ENCODE measurements at places on chromosomes 12 and 14.

- no peak for DNase-seq
These were observed 122.0 kb upstream of the SEL1L start for GRCh38 chr14:81655423-81656314.

- peak; percentile 62 for DNase-seq
These were observed 126.7 kb downstream of the CALM1 start for GRCh38 chr14:90523544-90523943.

- DNase-seq: peak; percentile 60
These were observed 12.4 kb upstream of the ITGB7 start for GRCh38 chr12:53219292-53219955.

DNA sequence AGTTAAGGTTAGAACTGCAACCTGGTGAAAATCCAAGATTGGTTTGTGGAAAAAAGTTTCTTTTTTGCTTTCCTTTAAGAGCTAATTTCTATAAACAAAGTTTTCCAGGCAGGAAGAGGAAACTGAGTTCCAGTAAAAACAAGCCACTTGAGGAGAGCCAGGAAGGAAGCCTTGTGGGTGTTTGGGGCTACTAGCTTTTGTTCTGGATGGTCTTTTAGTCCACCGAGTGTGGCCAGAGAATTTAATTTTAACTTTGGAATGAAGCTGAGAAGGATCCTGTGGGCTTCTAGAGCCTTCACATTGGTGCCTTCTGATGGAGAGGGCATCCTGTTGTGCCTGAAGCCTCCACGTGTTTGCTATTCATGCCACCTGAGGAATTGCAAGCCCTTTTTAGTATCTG, 327.9 kb downstream of the C12orf75 start:
- no peak for DNase-seq

DNA sequence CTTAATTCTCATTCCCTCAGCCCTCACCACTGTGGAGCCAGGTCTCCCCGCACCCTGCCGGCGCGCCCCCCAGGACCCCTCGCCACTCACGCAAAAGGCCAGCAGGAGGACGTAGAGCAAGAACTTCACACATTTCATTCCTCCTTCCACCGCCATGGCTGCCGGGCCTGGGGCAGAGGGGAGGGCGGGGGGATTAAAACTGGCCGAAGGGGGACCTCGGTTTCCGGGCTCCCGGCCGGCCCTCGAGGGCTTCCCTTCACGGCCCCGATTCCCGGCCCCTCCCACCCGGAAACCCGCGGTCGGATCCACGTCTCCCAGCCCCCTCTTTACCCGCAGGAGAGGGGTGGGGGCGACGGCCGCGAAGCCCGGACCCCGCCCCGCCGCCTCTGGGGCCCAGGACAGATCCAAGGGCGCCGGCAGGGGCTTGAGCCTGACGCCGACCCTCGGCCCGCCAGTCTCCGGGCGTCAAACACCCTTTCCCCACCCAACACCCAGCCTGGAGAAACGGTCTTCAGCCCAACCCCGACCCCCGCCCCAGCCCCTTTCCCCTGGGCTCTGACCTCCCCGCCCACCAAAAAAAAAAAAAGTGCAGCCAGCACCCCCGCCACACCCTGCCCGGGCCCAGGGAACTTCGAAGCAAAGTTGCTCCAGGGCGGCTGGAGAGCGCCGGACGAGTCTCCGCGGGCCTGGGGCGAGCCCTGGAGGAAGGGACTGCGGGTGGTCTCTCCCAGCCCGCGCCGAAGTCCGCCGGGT, 447 bp downstream of the CD63 start:
- peak; percentile 68 for DNase-seq

DNA sequence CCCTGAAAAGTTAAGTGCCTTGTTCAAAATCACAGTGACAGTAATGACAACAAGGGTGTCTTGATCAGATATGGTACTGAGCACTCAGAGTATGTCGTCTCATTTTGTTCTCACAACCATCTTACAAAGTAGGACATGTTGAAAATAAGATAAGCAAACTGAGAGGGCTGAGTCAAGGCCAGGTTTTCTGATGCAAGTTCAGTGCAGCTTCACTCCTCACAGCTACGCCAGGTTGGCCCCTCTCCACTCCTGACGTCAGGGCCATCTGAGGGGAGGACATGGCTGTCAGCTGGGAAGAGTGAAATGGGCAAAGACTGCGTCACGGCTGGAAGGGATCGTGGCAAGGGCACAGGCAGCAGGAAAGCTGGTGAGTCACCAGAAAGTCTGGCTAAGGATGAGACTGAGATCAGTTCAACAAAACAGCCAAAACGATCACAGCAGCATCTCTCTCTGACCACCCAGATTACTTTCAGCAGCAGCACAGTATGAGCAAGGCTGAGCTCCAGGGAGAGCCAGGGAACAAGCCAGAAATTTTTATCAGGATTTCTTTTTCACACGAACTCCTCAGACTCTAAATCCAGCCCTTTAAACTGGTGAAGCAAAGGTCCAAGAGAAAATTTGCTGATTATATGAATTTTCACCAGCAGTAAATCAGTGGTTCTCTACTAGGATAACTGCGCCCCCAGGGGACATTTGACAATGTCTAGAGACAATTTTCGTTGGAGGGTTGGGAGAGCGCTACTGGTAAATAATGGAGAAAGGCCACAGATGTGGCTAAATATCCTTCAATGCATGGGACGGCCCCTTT, 297.9 kb upstream of the AMIGO2 start:
- DNase-seq: peak; percentile 99

GRCh38 chr12:85484387-85484786, 204.4 kb downstream of the ALX1 start:
- no peak for DNase-seq

DNA sequence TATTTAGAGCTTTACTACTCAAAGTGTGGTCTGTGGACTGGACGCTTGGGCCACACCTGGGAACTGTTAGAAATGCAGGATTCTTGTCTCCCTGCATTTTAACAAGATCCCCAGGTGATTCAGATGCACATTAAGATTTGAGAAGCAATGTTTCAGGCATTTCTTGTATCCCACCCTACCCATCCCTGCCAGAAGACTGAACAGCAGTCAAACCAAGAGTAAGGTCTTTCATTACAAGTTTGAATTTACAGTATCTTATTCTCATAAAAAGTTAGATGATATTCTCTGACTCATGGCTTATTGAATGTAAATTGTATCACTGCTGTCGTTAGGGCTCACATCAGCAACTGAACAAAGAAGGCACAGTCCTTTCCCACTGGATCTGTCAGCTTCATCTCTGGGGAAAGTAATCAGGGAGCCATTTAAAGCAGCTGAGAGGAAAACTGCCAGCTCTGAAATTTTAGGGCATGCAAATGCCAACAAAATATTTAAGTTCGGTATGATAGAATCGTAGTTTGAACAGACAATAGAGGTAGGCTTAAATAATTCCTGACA, 141.1 kb downstream of the AKAP6 start:
- no peak for DNase-seq

DNA sequence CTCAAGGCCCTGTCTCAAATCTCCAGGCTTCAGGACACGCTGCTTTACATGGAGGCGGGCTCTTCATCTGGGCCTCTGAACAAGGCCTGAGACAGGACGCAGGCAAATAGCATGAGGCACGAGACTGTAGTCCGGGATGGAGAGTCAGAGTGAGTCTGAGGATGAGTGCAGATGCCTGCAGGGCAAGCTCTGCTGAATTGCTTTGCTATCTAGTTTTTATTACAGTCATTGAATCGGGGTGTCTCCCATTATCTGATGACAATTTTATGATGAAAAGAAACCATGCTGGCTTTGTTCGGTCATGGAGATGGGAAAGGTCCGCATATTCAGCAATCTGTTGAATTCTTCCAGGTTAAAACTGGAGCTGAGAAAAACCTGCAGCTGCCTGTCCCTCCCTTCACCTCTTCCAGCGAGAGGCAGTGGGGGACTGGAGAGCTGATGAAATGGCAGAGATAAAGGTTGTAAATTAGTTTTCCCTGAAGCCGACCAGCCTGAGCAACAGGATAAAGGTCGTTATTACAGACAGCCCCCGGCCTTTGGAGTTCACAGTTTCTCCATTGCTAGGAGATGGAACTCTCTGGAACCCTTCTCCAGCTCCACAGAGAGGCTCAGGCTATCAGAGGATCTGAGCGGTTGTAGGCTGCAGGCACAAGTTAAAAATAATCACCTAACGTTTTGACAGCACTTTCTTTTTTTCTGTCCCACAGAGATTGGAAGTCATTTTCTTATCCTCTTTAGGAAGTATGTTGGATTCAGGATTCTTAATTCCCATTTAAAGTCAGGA, 1.3 kb upstream of the ADGRD1 start:
- no peak for DNase-seq

GRCh38 chr12:102120886-102121285, 903 bp downstream of the PARPBP start:
- peak; percentile 48 for DNase-seq

DNA sequence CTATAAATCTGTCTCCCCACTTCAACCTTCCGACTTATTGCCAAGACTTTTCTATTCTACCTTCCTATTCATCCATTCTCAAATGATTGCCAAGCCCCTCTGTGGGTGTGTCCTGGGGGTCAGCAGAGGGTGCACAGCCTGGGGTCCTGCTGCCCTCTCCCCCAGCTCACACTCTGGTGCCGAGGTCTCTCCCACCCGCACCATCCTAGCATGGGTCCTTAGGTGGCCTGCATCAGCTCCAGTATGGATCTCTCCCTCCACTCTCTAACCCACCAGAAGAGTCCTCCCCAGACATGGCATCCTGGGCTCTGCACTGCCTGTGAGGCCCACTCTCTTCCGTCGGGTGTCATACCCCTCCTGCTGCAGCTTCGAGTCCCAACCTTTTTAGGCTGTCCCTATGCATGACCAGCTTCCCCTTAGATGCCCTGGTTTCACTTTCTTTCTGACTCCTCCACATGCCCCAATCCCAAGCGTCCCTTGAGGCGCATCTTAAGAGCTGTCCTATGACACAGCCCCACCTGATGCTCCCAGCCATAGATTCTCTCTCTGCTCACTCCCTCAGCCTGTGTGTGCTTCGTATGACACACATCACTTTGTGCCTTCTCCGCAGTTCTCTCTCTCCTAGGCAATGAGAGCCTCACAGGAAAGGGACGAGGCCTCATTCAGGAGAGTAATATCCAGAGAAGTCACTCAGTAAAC, 43.9 kb downstream of the GIT2 start:
- DNase-seq: no peak

DNA sequence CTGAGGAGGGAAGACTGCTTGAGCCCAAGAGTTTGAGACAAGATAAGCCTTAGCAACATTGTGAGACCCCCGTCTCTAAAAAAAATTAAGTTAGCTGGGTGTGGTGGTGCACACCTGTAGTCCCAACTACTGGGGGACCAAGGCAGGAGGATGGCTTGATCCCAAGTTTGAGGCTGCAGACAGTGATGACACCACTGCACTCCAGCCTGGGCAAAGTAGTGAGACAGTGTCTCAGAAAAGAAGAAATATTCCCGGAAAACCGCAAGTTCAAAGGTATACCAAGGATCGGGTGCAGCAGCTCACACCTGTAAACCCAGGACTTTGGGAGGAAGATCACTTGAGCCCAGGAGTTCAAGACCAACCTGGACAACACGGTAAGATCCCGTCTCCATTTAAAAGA, 5.8 kb downstream of the PTGES3 start:
- no peak for DNase-seq

DNA sequence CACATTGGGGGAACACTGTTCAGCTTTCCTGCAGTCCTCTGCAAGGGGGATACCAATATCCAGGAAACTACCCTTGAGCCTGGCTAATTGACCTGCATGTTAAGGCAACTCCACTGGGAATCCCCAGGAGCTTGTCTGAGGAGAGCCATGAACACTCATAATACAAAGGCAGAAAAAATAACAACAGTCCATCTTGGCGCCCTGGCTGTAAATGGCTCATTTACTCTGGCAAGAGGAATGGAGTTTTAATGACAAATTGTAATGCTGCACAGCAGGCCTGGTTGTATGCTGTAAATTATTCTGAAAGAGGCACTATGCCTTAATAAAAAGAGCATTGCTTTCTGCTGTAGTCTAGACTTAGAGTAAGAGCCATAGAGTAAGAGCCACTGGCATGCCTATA, 58.3 kb downstream of the SLC8A3 start:
- DNase-seq: no peak

DNA sequence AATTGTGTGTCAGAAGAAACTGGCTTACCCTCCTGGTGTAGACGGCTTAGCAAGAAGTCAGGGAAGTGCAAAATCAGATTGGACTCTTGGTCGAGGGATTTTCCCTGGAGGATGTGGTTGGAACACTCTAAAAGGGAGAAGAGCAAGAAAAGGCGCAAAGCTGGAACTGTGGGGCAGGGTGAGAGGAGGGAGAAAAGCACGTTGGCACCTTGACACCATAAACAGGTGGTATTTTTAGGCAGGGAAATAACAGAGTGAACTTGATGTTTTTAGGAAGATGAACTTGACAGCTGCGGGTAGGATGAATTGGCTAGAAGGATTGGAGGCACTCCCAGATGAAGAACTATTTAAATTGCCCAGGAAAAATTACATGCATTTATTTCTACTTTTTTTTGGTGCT, 67.7 kb downstream of the HCAR2 start:
- no peak for DNase-seq

DNA sequence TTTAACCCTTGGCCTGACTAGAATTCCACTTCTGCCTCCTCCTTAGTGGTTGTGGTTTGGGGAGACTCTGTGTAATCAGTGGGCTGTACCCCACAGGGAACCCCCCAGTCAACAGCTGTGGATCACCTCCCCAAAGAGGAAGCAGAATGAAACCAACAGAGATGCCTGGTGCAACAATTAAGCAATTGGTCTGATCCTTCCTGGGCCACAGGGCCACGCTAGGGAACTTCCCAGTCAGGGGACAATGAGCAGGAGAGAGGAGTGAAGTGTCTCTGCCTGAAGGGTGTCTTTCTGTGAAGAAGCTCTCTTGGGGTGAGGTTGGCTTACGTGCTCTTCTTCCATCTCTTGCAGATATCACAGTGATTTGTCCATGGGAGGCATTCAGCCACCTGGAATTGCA, 8.2 kb downstream of the PDE6H start:
- DNase-seq: no peak

GRCh38 chr14:61904946-61905345, 142.7 kb downstream of the SNAPC1 start:
- DNase-seq: no peak

DNA sequence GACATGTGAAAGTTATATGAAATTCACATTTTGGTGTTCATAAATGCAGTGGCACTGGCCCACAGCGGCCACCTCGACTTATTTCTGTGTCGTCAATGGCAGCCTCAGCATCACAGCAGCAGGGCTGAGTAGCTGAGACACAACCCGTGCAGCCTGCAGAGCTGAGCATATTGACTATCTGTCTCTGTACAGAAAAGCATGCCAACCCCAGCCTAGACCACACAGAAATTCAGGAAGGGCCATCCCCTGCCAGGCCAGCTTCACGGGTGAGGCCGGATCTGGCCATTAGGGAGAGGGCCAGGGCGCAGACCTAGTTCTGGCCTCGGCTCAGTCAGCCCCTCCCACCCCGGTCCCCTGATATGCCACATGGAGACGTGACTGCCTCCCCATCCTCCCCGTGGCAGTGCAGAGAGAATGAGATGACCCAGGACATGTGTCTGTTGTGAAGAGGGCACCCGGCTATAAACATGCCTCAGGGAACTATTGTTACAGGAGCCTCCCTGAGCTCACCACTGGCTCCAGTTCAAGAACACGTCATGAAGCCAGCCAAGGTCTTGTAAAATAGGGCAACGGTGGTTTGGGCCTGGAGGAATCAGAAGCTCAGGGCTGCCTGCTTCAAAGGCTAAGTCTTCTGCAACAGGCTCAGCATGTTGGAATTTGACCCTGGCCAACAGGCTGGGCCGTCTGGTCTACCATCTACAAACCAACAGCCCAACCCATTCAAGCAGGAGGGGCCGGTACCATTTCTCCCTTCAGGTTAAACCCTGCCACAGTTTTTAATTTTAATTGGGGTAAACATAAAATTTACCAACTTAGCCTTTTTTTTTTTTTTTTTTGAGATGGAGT, 25.5 kb downstream of the SCARB1 start:
- peak; percentile 100 for DNase-seq
